ENCODE measurements at places on chromosomes 5 and 9.
A peak's percentile ranks its signal among the peaks of the same experiment; 100 is the strongest.

DNA sequence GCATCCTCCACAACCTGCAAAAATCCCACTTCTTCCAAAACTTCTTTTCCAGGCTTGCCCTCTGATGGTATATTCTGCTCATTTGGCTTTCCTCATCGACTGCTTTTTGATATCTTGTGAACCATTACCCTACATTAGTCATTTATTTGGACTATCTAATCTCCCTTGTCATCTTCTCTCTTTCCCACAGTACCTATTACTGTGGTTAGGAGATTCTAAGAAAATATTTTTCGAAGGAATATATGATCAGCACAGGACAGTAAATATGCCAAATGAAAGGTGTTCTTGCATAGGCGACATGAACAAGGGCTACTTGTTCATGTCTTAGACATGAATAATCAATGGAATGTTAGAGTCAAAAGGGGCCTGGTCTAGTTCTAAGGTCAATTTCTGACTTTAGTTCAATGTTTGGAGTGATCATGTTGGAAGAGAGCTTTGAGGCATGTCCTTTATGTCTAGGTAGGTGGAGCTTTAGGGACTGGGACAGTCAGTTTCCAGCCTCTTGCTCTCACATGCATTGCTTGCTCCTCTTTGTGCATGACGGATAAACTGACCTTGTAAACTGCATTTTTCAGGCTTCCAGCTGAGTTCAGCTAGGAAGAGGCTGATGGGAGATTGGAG lies 243.4 kb upstream of the RPS23 start:
- no peak for DNase-seq

DNA sequence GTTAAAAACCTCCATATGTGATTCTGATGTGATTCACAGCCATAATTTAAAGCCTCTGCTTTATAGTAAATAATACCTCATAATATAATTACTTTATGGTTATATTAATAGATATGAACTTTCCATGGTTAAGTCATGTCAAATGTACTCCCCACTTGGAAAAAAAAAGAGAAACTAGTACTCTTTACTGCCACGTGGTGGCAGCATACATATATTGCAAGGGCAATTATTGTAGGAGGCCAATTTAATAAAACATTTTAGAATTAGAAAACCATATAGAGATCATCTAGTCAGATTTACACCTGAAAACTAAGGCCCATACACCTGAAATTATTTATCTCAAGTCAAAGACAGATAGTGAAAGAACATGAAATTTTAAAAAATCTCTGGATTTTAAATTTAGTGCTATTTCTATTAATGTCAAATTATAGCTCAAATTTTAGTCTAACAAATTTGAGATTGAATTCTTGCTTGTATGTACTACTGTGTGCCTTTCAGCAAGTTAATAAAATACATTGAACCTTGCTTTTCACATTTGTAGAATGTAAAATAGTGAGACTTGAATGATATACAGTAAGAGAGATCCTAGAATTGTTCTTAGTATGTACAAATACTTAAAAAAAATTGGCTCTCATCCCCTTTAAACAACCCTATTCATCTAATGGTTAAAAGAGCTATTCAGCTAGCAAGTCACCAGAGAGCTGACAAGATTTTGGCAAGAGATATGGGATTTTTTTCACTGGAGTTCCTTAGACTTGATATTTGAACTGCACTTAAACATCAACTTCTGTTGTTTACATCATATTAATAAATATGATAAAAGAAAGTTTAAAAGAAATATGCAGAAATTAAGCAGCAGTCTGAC lies 603.8 kb downstream of the TLE4 start:
- DNase-seq: no peak

DNA sequence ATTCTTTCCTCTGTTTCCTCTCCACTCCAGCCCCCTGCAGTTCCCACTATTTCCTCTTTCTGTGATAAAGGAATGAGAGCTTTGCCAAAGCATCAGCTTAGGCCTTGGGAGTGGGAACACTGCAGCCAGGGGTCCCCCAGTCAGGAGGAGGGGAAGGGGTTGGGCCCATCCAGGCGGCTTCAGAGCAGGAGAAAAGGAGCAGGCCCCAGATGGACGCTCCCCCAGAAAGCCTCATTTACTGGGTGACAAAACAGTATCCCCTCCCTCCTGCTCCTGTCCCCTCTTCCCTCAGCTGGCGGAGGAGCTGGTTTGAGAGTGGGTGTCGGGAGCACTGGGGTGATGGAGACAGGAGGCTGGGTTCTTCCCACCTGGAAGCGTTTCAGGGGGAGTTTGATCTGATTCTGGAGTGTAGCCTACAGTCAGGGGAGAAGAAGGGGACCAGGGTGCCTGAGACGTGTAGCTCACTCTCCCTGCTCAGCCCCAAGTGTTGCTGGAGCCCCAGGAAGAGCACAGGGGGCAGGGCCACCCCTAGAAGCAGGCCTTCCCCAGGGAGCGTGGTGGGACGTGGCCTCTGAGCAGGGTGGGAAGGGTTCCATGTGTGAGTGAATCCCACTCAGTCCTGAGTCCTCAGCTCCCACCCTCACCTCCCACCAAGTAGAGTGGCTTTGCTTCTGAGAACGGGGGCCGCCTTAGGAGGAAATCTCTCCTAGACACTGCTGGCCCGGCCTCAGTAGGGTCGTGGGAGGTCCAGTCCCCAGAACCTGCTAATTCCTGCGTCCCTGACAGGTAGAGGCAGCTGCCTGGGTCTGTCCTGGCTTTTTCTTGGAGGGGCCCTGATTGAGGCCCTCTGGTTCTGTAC lies 173.1 kb downstream of the CACNA1B start:
- no peak for DNase-seq

GRCh38 chr5:44412286-44412685 lies 23.1 kb upstream of the FGF10 start:
- no peak for DNase-seq

DNA sequence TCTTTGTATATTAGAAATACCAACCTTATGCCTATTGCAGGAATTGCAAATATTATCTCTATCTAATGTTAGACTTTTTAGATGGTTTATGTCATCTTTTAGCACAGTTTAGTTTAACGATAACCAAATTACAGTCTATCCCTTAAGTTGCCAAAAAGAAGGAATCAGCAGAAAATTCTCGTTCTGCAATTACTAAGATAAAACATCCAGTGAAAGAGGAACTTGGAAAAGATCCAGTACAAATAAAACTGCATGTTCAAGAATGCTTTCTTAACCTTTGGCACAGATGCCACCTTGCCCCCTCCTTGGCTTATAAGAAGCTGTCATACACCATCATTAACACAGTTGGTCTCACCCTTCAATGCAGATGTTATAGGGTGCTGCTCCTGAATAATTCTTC lies 124.0 kb downstream of the SEMA5A start:
- DNase-seq: no peak

- DNase-seq: no peak
Measured at GRCh38 chr5:14263699-14264098, 120.6 kb downstream of the TRIO start.

GRCh38 chr5:159051421-159052282 lies 48.1 kb downstream of the EBF1 start:
- DNase-seq: no peak

DNA sequence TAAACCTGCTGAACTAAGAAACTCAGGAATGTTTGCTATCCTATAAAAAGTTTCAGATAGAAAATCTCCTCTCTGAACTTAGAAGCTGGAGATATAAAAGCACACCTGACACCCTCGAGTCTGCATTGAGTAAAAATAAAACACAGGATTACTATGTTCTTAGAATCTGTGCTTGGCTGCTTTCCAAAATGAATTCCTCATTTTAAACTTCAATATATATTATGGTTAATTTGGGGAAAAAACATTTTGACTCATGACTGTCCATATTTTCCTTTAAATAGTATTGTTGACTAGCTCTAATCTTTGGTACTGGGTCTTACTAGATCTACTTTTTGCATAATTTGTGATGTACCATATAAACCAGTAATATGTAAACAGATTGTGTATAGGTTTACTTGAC lies 36.7 kb downstream of the FBXW2 start:
- no peak for DNase-seq

DNA sequence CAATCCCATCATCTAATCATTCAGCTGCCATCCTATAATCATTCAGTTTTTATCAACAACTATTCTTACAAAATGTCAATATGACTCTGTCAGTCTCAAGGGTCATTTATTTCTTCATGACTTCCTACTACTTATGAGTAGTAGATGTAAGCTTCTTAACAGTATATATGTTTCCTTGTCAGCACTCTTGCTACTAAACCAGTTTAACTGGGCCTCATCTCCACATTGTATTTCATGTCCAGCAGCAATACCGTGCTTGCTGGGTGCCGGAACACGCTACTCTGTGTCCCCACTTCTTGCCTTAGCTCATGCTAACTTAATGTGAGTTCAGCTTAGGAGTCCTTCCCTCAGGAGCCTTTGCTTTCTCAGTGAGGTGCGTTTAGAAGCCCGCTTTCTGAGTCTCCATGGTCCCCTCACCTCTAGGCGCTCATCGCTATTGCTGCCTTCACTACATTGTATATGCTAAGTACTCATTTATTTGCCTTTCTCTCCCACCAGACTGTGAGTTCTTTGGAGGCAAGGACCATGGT lies 32.9 kb downstream of the ELL2 start:
- DNase-seq: no peak

DNA sequence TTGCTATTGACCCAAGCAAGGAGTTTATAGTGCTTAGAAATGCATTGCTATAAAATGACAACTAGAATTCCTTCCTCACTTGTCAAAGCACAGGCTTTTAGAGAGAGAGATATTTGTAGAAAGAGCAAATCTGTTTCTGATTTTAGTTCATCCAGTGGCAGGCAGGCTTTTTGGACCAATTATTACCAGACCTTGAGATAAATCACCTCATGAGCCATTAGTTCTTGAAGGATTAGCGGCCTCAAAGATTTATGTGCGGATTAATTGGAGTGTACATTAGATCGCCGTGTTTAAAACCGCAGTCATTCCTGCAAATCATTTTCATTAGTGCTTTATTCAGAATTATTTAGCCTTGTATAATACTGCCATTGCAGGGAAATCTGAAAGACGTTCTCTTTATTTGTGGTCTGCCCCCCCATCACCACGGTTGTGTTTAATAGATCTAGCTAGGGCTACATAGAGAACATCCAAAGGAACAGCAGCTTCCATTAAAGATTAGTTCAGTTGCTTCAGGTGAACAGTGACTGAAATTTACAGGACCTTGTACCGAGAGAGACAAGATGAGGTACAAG lies 28.8 kb upstream of the TJP2 start:
- DNase-seq: peak; percentile 87

- DNase-seq: no peak
Measured at GRCh38 chr5:17477043-17477442, 21.0 kb upstream of the TAF11L2 start.

GRCh38 chr5:134003064-134003816 lies 1.5 kb downstream of the VDAC1 start:
- no peak for DNase-seq

DNA sequence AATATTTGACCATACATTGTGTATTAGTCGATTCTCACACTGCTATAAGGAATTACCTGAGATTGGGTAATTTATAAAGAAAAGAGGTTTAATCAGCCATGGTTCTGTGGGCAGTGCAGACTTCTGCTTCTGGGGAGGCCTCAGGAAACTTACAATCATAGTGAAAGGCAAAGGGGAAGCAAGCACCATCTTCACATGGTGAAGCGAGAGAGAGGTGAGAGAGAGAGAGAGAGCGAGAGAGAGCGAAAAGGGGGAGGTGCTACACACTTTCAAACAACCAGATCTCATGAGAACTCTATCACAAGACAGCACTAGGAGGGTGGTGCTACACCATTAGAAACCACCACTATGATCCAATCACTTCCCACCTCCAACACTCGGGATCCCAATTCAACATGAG lies 4.1 kb upstream of the GRAMD2B start:
- no peak for DNase-seq

GRCh38 chr5:34563931-34564709 lies 92.0 kb upstream of the RAI14 start:
- no peak for DNase-seq

GRCh38 chr5:124252191-124252638 lies 494.2 kb downstream of the ZNF608 start:
- no peak for DNase-seq

GRCh38 chr9:107711542-107711941 lies 222.0 kb upstream of the KLF4 start:
- peak; percentile 100 for DNase-seq

DNA sequence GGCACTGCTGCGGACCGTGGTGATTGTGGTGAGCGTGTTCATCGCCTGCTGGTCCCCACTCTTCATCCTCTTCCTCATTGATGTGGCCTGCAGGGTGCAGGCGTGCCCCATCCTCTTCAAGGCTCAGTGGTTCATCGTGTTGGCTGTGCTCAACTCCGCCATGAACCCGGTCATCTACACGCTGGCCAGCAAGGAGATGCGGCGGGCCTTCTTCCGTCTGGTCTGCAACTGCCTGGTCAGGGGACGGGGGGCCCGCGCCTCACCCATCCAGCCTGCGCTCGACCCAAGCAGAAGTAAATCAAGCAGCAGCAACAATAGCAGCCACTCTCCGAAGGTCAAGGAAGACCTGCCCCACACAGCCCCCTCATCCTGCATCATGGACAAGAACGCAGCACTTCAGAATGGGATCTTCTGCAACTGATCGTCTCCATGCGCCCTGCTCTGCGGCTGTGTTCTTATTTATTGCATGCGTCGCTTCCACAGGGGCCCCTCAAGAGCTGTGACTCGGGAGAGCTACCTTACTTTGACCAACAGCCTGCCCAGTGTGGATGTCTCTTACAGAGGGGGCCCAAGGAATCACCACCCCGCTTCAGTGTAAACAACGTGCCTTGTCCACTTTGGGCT lies 10.8 kb downstream of the S1PR3 start:
- DNase-seq: no peak

- no peak for DNase-seq
Measured at GRCh38 chr5:61089351-61089750, 72.9 kb downstream of the SMIM15 start.

GRCh38 chr5:160119905-160120266 lies 636 bp upstream of the PWWP2A start:
- DNase-seq: no peak

DNA sequence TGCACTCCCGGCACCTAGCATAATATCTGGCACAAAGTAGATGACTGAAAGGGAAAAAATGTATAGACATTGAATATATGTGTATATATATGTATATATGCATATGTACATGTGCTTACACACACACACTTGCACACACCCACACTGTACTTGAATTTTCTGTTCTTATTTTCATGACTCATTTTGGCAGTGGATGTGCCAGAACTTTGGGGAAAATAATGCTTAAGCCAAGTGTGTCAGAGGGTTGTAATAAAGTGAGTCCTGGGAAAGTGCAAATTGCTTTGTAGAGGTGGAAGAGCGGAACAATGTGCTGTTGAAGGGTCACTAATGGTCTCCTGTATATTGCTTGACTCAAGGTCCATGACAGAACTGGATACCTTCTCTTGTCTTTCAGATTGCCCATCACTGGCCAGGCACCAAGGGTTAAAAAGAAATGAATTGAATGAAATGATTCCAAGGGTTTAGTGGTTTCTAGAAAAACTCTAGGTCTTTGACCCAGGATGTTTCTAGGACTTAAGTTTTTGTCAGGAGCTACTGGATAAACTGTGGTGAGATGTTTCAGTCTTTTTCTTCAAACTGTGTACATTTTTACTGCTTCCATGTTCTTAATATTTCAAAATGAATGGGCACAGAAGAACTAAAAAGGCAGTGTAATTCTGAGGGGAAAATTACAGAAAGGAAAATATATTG lies 129.9 kb upstream of the MOCS2 start:
- DNase-seq: no peak

- DNase-seq: peak; percentile 52
Measured at GRCh38 chr5:61866930-61867329, 439.1 kb upstream of the KIF2A start.

Data from HFF-Myc (cell line).